ENCODE measurements at places on chromosomes 3 and 15.

GRCh38 chr15:28921919-28922706 is 36.3 kb downstream of the APBA2 start:
- no peak for DNase-seq

- no peak for DNase-seq
Observed at GRCh38 chr3:130621824-130622223, 104.8 kb downstream of the COL6A6 start.

DNA sequence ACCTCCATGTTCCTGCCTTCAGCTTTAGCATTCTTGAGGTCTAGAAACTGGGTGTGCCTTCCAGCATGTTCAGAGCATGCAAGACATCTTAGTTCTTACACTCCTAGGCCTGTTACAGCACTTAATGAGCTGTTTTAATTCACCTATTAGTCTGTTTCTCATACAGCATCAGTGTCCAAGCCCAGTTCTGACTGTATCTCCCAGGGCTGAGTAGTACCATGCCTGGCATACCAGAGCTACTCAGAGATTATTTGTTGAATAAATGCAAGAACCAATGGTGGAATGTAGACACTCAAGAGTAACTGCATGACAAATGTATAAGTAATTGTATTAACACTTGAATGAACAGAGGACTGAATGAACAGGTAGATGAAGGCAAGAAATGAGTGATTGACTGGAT is 61.8 kb upstream of the SCN5A start:
- DNase-seq, result no peak

DNA sequence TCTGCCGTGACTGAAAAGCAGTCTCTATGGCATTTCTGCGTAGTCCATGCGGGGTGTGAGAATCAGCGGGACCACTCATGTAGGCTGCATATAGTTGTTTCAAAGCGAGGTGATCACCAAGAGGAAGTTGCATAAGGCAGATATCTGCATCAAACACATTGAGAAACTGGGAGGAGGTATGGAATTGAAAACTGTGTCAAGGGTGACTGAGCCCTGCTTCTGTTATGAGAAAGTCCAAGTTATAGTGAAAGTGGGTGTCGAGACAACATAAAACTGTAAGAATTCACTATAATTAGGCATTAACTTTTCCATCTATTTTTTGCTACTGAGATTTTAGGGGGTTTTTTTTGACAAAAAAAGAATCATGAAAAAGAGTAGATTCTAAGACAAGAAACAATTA is 109.3 kb downstream of the ZIC1 start:
- no peak for DNase-seq

DNA sequence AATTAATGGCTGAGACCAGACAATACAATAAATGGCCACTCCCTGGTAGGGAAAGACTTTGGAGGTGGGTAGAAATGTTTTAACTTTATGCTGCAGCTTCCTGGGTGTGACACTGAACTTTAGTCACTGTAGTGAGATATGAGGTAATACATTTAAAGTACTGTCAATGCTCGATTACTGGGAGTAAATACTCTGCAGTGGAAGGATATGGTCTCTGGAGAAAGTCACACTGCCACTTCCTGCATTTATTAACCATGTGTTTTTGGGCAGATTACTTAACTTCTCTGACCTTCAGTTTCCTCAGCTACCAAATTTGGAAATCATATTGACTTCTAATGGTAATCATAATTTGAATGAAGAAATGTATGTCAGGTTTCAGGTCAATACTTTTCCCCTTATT is 317.1 kb upstream of the TGFBR2 start:
- DNase-seq, result no peak
